ENCODE measurements at places on chromosomes 16 and 17. TPM values are rescaled to one million over a fixed set of nuclear protein-coding genes. Genes with fewer than 3 reads are reported as not detected.

Gene NAA60
- total RNA-seq = 51.1 TPM

Gene PERCC1
- total RNA-seq = not detected

Gene TBC1D3E
- total RNA-seq = not detected

Gene SLC5A11
- 0.69 TPM for total RNA-seq

Gene ABCC6
- total RNA-seq = 0.96 TPM

Gene CDH16
- total RNA-seq = 0.26 TPM

Gene DHRS7C
- not detected for total RNA-seq

Gene KCTD19
- total RNA-seq = not detected

Gene GP1BA
- total RNA-seq = not detected

Gene ABCC3
- total RNA-seq = 122 TPM

Gene LYRM9
- total RNA-seq = 0.95 TPM

Gene PIK3R6
- not detected for total RNA-seq

Gene TM4SF5
- 0.64 TPM for total RNA-seq

Gene SLC38A7
- 18.7 TPM for total RNA-seq
